ENCODE measurements at places on chromosomes 16 and 17. TPM values are rescaled to one million over a fixed set of nuclear protein-coding genes. Genes with fewer than 3 reads are reported as not detected.

GRCh38 chr16:61195006-61195405 lies 841.2 kb downstream of the CDH8 start:
- DNase-seq = no peak
- H3K36me3 ChIP-seq = no peaks in the 10 kb centered on the region
- no peaks in the 10 kb centered on the region for H3K27me3 ChIP-seq
- no peak overlapping the region for H3K4me3 ChIP-seq
- no peak overlapping the region for H3K27ac ChIP-seq

The ADAD2 gene
- total RNA-seq = 0.52 TPM

GRCh38 chr17:8475227-8475626 lies 39.5 kb downstream of the NDEL1 start:
- no peak overlapping the region for H3K27ac ChIP-seq
- no peak overlapping the region for H3K4me3 ChIP-seq
- no peaks in the 10 kb centered on the region for H3K27me3 ChIP-seq
- no peak for DNase-seq
- H3K36me3 ChIP-seq = peaks cover 95% of the 10 kb centered on the region
- peaks cover 14% of the 10 kb centered on the region for H3K4me1 ChIP-seq

- H3K4me1 ChIP-seq = no peaks in the 10 kb centered on the region
- H3K27ac ChIP-seq = no peak overlapping the region
- no peaks in the 10 kb centered on the region for H3K36me3 ChIP-seq
Observed at GRCh38 chr17:55846745-55847144, 95.9 kb downstream of the PCTP start.

DNA sequence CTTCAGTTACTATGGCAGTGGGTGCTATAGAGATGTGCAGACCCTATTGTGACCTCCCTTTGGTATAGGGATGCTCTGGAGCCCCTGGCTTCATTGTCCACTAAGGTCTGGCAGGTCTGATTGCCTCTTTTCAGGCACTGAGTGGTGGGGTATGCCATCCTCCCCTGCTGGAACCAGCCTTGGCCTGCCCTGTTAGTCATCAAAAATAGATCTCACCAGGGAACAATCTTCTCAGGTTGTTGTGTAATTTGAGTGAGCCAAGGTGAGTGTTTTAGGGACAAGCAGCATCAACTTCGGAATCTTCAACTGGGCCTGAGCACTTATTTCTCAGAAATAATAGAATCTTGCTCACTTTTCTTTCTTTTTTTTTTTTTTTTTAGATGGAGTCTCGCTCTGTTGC lies 19.6 kb downstream of the HMOX2 start:
- no peaks in the 10 kb centered on the region for H3K27me3 ChIP-seq
- peaks cover 18% of the 10 kb centered on the region for H3K4me1 ChIP-seq
- H3K4me3 ChIP-seq = no peak overlapping the region
- peak overlapping the region; percentile 24 for H3K27ac ChIP-seq

DNA sequence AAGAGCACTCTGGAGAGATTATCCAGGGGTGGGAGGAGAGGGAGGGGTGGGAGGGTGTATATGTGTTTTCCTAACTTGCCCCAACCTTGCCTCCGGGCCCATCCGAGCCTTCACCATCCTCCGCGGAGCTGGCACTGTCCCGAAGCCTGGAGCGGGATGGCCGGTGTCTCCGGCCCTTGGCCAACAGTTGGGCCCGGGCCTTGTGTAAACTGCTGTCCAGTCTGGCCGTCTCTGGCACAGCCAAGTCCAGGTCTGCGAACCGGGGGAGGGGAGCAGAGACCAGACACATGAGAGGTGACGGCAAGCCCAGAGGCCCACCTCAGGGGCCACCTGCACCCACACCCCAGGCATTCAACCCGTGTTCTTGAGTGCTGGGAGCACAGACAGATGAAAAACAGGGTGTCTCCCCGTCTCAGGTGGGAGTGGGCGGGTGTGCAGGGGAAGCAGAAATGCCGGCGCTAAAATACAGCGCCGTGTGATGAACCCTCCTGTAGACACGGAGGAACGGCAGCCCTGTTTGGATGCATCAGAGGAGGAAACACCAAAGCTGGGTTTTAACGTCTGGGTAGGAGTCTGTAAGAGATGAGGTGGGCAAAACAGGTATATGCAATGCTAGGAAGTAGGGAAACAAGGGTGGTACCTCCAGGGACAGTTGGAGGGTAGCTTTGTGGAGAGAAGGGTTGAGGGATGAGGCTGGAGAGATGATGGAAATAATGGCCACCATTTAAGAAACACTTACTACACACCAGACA lies 11.7 kb downstream of the SAMD14 start:
- H3K27me3 ChIP-seq = peaks cover 27% of the 10 kb centered on the region
- H3K4me3 ChIP-seq = no peak overlapping the region
- DNase-seq = no peak
- peaks cover 14% of the 10 kb centered on the region for H3K4me1 ChIP-seq
- H3K27ac ChIP-seq = no peak overlapping the region
- H3K36me3 ChIP-seq = no peaks in the 10 kb centered on the region

The TM4SF5 gene
- not detected for total RNA-seq

DNA sequence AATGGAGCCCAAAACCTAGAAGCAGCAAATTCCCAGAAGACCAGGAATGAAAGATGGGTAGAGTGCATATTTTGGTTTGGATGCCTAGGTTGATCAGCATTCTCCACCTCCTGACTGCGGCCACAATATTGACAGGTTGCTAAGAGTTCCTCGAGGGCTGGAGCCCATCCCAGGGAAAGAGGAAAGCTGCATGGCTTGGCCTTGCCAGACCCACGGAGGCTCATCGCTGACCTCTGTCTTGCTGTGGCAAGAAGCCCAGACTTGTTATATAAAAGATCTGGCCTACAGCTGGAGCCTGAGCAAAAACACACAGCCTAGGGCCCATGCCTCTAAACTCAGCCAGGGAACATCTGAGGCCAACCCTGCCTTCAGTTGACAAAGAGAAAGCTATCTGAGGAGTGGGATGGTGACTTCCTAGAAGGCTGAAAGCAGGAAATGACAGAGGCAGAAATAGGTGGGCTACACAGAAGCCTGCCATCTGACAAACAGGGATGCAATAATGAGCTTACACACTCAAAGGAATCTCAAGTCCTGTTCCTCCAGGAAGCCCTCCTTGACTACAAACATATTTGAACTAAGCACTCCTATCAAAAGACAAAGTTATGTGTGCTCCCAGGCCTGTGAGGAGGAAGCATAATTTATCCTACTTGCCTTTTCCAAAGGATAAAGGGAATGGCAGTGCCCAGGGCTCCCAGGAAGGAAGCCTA lies 22.5 kb upstream of the SLC35B1 start:
- H3K4me1 ChIP-seq = peaks cover 11% of the 10 kb centered on the region
- no peak for DNase-seq
- H3K27me3 ChIP-seq = no peaks in the 10 kb centered on the region
- H3K4me3 ChIP-seq = no peak overlapping the region
- H3K27ac ChIP-seq = peak overlapping the region; percentile 24

GRCh38 chr17:7023576-7024401 lies 939 bp downstream of the BCL6B start:
- no peaks in the 10 kb centered on the region for H3K36me3 ChIP-seq
- H3K27me3 ChIP-seq = no peaks in the 10 kb centered on the region
- peak; percentile 97 for DNase-seq
- H3K4me1 ChIP-seq = peaks cover 32% of the 10 kb centered on the region

All from upper lobe of right lung (tissue), 1 donor.